ENCODE measurements at places on chromosomes 16 and 17. TPM values are rescaled to one million over a fixed set of nuclear protein-coding genes. Genes with fewer than 3 reads are reported as not detected.

Gene PABPN1L
- total RNA-seq, result not detected

DNA sequence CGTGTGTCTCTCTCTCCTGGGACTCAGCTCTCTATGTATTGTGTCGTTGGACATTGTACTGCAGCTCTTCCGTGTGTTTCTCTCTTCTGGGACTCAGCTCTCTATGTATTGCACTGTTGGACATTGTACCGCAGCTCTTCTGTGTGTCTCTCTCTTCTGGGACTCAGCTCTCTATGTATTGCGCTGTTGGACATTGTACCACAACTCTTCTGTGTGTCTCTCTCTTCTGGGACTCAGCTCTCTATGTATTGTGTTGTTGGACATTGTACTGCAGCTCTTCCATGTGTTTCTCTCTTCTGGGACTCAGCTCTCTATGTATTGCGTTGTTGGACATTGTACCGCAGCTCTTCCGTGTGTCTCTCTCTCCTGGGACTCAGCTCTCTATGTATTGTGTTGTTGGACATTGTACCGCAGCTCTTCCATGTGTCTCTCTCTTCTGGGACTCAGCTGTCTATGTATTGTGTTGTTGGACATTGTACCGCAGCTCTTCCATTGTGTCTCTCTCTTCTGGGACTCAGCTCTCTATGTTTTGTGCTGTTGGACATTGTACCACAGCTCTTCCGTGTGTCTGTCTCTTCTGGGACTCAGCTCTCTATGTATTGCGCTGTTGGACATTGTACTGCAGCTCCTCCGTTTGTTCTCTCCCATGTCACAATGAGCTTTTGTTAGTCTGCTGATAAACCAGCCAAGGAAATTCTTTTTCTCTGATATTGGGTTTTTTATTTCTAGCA lies 84.8 kb downstream of the RPTOR start:
- H3K4me1 ChIP-seq, result peaks cover 16% of the 10 kb centered on the region
- H3K36me3 ChIP-seq, result peaks cover 3% of the 10 kb centered on the region
- no peaks in the 10 kb centered on the region for H3K27me3 ChIP-seq
- no peak overlapping the region for H3K27ac ChIP-seq
- H3K4me3 ChIP-seq, result no peak overlapping the region

GRCh38 chr16:8623634-8624033 lies 2.1 kb downstream of the METTL22 start:
- H3K27ac ChIP-seq, result no peak overlapping the region
- H3K4me3 ChIP-seq, result peak overlapping the region; percentile 31
- no peaks in the 10 kb centered on the region for H3K27me3 ChIP-seq
- H3K36me3 ChIP-seq, result peaks cover 32% of the 10 kb centered on the region
- peaks cover 9% of the 10 kb centered on the region for H3K4me1 ChIP-seq

DNA sequence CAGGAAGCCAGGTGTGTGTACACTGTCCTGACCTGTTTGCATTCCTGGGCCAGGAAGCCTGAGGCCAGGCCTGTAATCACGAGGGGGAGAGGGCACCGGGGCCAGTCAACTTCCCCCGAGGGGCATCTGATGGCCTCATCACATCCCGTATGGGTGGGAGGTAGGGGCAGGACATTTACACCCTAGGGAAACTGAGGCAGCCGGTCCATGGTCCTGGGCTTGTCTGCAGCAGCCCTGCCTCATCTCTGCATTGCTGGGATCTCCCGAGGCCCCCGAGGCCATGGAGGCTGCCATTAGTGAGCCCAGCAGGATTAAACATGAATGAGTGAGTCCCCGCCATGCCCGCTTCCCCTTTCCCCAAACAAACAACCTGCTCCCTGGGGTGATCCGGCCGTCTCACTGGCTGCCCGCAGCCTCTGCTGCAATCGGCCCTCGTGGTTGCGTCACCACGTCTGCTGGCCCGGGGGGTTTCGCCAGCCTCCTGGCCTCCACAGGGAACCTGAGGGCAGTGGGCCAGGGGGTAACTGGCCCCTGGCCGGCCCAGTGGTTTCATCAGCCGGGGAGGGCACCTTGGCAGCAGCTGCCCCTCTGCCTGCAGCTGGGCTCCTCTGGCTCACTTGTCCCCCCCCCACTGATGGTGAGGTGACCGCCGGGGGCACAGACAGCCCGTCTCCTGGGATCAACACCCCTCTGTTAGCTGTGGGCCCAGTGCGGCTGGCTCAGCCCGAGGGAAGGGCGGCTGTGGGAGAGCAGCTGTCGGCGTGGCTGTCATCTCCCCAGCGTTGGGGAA lies 88.3 kb upstream of the GSE1 start:
- no peaks in the 10 kb centered on the region for H3K36me3 ChIP-seq
- H3K27ac ChIP-seq, result no peak overlapping the region
- H3K4me1 ChIP-seq, result peaks cover 45% of the 10 kb centered on the region
- H3K27me3 ChIP-seq, result no peaks in the 10 kb centered on the region
- DNase-seq, result no peak

Gene JUP
- total RNA-seq, result 103 TPM

DNA sequence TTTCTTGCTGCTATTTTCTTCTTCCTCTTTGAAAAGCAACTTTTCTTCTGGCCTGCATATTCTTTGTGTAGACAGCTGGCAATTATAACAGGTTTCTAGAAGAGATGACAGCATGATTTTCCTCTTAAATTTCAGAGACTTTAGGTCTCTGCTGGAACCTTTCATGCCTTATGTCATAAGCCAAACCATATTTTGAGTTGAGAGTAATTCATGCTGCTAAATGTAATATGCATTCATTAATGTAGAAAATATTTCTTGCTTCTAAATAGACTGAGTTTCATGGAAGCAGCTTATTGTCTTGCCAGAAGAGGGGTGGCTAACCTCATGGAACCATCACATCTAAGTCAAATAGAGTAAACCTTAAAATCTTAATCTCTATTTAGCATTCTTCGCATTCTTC lies 25.9 kb upstream of the ABCA9 start:
- no peaks in the 10 kb centered on the region for H3K36me3 ChIP-seq
- DNase-seq, result no peak
- no peak overlapping the region for H3K4me3 ChIP-seq
- H3K27me3 ChIP-seq, result peaks cover 2% of the 10 kb centered on the region
- peaks cover 3% of the 10 kb centered on the region for H3K4me1 ChIP-seq
- H3K27ac ChIP-seq, result no peak overlapping the region

DNA sequence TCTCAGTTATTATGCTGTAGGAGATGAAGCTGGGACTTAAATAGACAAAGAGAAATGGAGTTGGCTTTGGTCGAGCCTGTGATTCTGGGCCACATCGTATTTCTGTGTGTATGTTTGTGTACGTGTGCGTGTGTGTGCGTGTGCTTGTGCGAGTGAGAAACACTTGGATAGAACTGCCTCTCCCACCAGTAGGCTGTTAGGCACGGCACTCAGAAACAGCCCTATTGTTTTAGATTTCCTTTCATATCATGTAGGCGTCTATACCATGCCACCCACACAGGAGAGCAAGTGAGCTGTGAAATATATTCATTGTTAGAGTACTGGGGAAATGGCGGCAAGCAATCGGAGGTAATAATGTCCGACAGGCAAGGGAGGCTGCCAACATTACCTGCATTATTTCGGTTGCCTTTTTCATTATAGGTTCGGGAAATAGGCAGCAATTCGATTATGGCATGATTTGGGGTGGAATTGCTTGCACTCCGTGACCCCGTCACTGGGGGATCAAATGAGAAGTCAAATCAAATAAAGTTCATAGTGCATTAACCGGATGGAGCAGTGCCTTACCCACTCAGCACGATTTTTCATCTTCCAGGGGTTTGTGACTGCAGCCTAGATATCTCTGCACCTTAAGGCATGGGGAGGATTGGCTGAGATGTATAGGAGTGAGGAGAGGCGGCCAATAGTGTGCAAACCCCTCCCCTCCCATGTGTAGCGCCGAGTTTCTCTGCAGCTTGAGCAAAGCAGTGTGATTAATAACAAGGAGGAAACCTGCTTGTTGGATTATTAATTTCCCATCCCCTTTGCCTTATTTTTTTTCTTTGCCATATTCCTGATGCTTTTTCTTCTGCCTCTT lies 89.6 kb downstream of the RBFOX1 start:
- H3K27me3 ChIP-seq, result peaks cover 9% of the 10 kb centered on the region
- no peak overlapping the region for H3K4me3 ChIP-seq
- peaks cover 74% of the 10 kb centered on the region for H3K36me3 ChIP-seq

- no peak overlapping the region for H3K4me3 ChIP-seq
- no peaks in the 10 kb centered on the region for H3K36me3 ChIP-seq
- peak overlapping the region; percentile 79 for H3K27ac ChIP-seq
- no peaks in the 10 kb centered on the region for H3K27me3 ChIP-seq
- DNase-seq, result peak; percentile 69
Observed at GRCh38 chr17:81328978-81329926, 34.1 kb upstream of the SLC38A10 start.
